Ascending aorta (tissue), 2 donors: ENCODE measurements at places on chromosomes 4 and X.

DNA sequence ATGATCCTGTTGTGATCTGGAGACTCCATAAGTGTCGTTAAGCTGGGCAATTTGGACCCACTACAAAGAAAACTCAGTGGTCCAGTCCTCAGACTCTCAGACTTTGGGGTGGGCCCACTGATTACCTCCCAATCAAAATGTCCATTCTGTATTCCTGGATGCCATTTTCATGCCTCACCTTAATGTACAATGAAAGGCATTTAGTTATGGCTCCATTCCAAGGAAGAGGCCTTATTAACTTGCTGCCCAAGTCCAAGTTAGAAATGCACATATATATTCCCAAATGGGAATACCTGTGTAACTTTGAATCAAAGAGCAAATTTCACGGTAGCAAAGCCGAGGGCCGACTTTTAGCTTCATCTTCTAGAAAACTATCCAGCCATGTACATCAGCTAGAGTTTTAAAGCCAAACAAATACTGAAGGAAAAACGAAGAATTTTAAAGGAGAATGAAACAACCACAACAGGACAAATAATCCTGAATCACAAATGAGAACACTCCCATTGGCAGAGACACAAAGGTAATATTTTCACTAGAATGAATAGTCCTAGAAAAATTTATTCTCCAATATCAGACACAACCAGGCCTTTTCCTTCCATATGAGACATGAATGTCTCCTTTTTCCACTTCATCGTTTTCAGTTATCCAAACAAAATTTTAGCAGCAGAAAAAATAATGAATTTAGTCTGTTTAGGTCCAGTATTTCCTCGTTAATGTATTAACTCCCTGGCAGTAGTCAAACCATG lies 63.7 kb upstream of the HHIP start:
- no peak for DNase-seq
- no peaks in the 10 kb centered on the region for H3K36me3 ChIP-seq
- no peak overlapping the region for H3K4me3 ChIP-seq
- no peaks in the 10 kb centered on the region for H3K27me3 ChIP-seq
- no peaks in the 10 kb centered on the region for H3K4me1 ChIP-seq

DNA sequence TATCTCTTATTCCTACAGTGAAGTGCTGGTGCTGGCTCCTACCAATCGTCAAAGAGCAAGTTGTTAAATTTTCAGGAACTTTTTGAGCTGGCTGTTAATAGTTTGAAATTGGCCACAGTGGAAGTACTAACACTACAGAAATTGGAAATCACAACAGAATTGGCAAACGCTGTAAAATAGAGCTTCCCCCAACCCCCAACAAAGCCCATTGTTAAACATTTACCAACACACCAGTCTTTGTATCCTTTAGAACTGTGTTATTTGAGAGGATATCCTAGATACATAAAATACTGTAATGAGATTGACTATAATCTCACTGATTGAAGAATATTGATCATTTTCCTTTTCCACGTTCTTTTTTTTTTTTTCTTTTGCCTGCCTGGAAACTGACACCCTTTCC lies 37.4 kb downstream of the FAM241A start:
- no peak overlapping the region for H3K4me3 ChIP-seq
- no peak overlapping the region for H3K27ac ChIP-seq
- H3K4me1 ChIP-seq, result no peaks in the 10 kb centered on the region
- no peaks in the 10 kb centered on the region for H3K36me3 ChIP-seq
- no peaks in the 10 kb centered on the region for H3K27me3 ChIP-seq

GRCh38 chr4:138602664-138603063 lies 360.5 kb upstream of the SLC7A11 start:
- no peak for DNase-seq
- H3K4me1 ChIP-seq, result no peaks in the 10 kb centered on the region
- no peaks in the 10 kb centered on the region for H3K27me3 ChIP-seq
- no peak overlapping the region for H3K4me3 ChIP-seq

GRCh38 chr4:99661907-99662306 lies 4.3 kb upstream of the C4orf54 start:
- H3K27me3 ChIP-seq, result no peaks in the 10 kb centered on the region
- no peak overlapping the region for H3K27ac ChIP-seq
- DNase-seq, result no peak
- no peaks in the 10 kb centered on the region for H3K4me1 ChIP-seq
- H3K4me3 ChIP-seq, result no peak overlapping the region

- H3K4me1 ChIP-seq, result no peaks in the 10 kb centered on the region
- H3K27ac ChIP-seq, result no peak overlapping the region
- H3K27me3 ChIP-seq, result no peaks in the 10 kb centered on the region
- H3K36me3 ChIP-seq, result peaks cover 8% of the 10 kb centered on the region
Observed at GRCh38 chr4:3257103-3257555, 8.2 kb downstream of the MSANTD1 start.

DNA sequence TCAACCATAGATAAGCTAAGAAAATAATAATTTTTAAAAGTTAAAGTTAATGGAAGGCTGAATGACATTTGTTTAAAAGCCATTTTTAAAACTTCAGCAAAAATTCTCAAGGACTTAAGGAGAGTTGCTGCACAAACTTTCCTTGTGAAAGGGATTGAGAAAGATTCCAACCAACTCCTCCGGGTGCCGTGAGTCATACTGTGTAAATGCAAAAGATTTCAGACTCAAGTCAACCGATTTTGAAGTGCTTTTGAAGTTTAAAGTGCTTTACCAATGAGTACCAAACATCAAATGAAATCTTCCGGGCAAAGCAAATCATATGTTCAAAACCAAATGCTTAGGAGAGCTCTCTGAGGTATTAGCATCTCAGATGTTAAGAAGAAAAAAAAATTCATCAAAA lies 31.4 kb downstream of the VCX2 start:
- H3K4me1 ChIP-seq, result no peaks in the 10 kb centered on the region
- no peak for DNase-seq
- H3K4me3 ChIP-seq, result no peak overlapping the region

DNA sequence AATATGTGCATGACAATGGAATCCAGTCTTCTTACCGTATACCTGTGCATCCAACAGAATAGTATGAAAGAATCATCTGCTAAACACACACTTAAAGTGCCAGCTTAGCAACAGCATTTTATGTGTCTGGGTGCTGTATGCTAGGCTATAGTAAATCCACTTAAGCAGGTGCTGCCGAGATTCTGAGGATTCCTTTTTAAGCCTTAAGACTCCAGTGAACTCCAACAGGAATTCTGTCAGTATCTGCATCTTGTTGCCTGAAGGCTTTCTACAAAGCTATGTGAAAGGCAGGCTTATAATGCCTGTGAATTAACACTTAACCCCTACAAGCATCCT lies 1076.4 kb upstream of the PABPC4L start:
- H3K4me3 ChIP-seq, result no peak overlapping the region
- DNase-seq, result no peak
- H3K27ac ChIP-seq, result no peak overlapping the region
- no peaks in the 10 kb centered on the region for H3K27me3 ChIP-seq

DNA sequence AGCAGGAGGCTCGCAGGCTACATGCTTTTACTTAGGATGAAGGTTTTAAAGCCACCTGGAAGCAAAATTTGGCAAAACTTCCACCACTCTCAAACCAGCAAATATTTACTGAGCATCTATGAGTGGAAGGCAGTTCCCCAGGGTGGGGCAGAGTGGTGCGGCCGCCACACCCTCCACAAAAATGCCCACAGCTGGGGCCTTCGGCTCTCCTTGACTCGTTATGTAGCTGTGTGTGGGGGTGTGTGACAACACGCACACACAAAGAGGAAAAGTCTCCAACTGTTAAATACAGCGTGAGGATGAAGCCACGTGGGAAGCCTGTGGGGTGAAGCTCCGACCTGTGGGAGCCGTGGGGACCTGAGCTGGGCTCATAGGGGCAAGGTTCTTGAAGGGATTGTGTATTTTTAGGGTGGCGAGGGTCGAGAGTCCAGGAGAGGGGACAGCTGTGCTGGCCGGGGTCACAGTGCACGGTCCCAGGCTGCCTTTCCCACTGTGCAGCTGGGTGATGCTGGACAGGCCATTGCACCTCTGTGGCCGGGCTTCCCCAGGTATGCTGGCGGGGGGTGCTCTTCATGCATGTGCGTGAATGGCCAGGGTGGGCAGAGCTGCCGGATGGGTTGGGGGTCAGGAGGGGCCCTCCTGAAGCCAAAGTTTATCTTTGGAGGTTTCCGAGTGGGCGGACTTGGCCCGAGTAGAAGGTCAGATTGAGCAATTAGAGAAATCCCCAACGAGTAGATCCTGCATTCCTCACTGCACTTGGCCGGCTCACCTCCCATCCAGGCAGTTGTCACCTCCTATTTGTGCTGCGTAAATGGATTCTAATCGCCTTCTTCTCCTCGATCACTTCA lies 25.4 kb downstream of the SORCS2 start:
- H3K27ac ChIP-seq, result no peak overlapping the region
- no peaks in the 10 kb centered on the region for H3K36me3 ChIP-seq
- no peak for DNase-seq
- H3K4me1 ChIP-seq, result no peaks in the 10 kb centered on the region

GRCh38 chr4:122604146-122604545 lies 16.7 kb downstream of the IL21 start:
- H3K4me1 ChIP-seq, result no peaks in the 10 kb centered on the region
- H3K4me3 ChIP-seq, result no peak overlapping the region
- H3K36me3 ChIP-seq, result no peaks in the 10 kb centered on the region
- H3K27ac ChIP-seq, result no peak overlapping the region

- no peaks in the 10 kb centered on the region for H3K36me3 ChIP-seq
- H3K4me1 ChIP-seq, result peaks cover 18% of the 10 kb centered on the region
- DNase-seq, result no peak
- peak overlapping the region; percentile 97 for H3K4me3 ChIP-seq
- H3K27ac ChIP-seq, result peak overlapping the region; percentile 98
Observed at GRCh38 chr4:13483136-13483767, 888 bp downstream of the RAB28 start.

DNA sequence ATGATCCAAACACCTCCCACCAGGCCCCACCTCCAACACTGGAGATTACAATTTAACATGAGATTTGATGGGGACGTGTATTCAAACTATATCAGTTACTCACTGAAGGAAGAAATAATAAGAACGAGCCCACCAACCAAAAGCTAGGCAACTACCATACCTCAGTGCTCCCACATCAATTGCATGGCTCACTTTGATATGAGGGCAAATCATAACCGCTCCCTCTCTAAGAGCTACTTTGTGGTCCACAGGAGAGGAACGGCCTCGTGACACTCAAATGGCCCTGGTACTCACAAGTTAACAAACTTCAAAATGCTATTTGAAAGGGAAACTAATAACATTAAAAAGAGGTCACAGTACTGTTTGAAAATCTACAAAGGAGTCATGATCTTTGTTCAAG lies 170.7 kb upstream of the SLC7A11 start:
- H3K36me3 ChIP-seq, result no peaks in the 10 kb centered on the region
- no peak overlapping the region for H3K4me3 ChIP-seq
- no peak for DNase-seq
- no peaks in the 10 kb centered on the region for H3K4me1 ChIP-seq
- no peak overlapping the region for H3K27ac ChIP-seq
- no peaks in the 10 kb centered on the region for H3K27me3 ChIP-seq

DNA sequence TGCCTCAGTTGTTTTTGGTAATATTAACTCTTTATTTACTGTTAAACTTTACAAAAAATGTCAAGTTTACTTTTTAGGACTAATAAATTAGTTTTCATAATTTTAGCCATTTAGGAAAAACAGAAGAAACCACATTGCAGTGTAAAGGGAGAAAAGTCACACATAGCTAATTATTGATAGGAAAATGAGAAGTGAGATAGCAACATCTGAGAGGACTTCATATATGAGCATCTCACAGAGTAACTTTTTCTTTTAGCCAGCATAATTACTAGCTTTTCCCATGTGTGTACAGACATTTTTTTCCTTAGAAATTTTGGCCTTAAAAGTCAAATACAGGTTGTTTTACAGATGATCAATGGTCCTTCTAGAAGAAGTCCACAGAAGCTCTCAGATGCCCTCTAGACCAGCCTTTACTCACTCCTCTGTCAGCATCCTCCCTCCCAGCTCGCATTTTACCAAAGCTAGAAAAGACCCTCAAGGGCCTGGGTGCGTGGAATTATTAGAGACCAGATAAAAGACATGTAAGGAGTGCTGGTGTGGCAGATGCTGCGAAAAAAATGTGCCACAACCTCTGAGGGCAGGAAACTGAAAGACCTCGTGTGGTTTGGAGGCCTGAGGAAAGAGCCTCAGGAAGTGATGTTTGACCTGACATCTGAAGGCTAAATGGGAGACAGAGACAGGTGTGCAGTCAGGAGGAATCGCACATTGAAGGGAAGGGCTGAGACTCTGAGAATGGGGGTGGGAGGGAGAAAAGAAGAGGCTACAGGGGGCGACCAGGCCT lies 156.9 kb downstream of the CBR4 start:
- H3K4me1 ChIP-seq, result peaks cover 7% of the 10 kb centered on the region
- H3K4me3 ChIP-seq, result no peak overlapping the region
- H3K27ac ChIP-seq, result peak overlapping the region; percentile 99
- no peaks in the 10 kb centered on the region for H3K36me3 ChIP-seq

- H3K27me3 ChIP-seq, result no peaks in the 10 kb centered on the region
- H3K36me3 ChIP-seq, result no peaks in the 10 kb centered on the region
- H3K4me3 ChIP-seq, result no peak overlapping the region
- no peaks in the 10 kb centered on the region for H3K4me1 ChIP-seq
- DNase-seq, result no peak
Observed at GRCh38 chr4:115780268-115780667, 666.8 kb upstream of the NDST4 start.

DNA sequence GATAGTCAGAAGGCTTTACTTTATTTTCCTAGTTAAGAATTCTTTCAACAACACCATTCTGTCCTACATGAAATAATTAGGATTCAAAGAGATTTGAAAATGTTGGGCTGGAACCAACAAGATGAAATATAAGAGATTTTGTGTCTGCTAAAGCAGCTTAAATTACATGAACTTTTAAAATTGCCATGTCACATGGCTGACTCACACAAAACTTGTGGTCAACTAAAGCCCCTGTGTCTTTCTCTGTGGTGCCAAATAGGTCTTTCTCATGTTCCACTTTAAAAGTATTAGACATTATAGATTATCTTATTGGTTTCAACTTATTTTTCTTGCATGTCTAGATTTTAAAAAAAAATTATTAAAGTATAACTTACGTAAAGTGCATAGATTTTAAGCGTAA lies 60.8 kb upstream of the FHL1 start:
- H3K4me3 ChIP-seq, result no peak overlapping the region
- no peaks in the 10 kb centered on the region for H3K27me3 ChIP-seq
- no peaks in the 10 kb centered on the region for H3K36me3 ChIP-seq
- H3K27ac ChIP-seq, result no peak overlapping the region

- peak overlapping the region; percentile 77 for H3K4me3 ChIP-seq
- H3K4me1 ChIP-seq, result no peaks in the 10 kb centered on the region
- H3K27me3 ChIP-seq, result no peaks in the 10 kb centered on the region
- no peaks in the 10 kb centered on the region for H3K36me3 ChIP-seq
- peak overlapping the region; percentile 58 for H3K27ac ChIP-seq
Observed at GRCh38 chrX:133413218-133413925, 1.9 kb downstream of the GPC4 start.

DNA sequence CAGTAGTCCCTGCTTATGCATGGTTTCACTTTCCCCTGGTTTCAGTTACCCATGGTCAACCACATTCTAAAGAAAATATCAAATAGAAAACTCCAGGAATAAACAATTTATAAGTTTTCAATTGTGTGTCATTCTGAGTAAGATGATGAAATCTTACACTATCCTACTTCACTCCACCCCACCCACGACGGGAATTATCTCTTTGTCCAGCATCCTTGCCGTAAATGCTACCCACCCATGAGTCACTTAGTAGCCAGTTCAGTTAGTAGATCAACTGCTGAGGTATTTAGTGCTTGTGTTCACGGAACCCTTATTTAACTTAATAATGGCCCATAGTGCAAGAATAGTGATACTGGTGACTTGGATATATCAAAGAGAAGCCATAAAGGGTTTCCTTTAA lies 91.4 kb downstream of the KLHL13 start:
- H3K4me1 ChIP-seq, result no peaks in the 10 kb centered on the region
- H3K4me3 ChIP-seq, result no peak overlapping the region
- no peaks in the 10 kb centered on the region for H3K36me3 ChIP-seq
- no peak for DNase-seq
